ENCODE measurements at places on chromosomes 2 and 18.

DNA sequence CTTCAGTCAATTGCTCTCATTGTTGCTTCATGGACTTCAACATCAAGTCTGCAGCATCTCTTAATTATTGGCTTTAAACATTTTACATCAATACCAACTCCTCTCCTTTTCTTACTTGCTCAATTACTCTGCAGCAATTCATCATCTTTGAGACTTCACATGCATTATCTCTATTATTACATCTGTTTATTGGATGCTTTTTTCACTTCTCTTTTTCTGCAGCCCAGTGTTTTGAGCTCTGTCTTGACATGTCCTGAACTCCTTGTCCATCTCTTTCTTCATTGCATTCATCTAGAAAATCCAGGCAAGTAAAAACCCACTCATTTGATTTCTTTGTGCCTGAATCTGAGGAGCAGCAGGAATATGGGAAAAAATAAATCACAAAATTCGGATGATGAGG is 647.9 kb downstream of the PLCL1 start:
- DNase-seq = no peak

DNA sequence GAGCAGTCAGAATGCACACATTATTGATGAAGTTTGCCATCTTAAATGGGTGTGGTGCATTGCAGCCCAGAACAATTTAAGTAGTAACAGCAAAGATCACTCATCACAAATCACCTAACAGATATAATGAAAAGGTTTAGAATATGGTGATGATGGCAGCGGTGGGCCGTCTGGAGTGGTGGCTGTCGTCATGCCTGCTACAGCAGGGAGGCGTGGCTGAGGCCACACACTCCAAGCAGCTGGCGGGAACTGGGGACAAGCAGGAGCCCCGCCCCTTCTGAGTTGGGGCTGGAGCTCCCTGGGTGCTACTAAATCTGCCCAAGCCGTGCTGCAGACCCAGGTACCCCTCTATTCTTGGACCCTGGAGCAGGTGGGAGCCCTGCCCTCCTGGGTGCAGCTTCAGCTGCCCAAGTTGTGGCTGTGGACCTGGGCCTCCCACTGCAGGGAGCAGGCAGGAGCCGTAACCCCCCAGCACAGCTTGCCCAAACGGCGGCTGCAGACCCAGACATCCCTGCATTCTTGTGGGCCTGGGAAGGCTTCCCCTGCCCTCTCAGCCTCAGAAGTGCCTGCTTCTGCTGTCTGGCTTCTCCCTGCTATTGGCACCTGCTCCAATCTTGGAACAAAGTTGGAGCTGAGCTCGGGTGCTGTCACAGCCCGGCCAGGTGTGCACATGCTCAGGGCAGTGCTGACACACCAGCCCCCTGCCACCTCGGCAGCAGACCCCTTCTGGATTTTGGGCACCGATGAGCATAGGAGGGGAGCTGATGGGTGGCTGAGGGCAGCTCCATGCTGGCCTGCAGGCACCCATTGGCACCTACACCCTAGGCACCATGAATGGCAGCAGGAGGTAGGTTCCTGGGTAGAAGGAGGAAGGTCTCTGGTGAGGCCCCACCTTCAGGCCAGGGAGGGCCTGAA is 149.3 kb downstream of the EHBP1 start:
- DNase-seq = no peak

GRCh38 chr2:6368281-6368680 is 497.4 kb downstream of the CMPK2 start:
- no peak for DNase-seq

DNA sequence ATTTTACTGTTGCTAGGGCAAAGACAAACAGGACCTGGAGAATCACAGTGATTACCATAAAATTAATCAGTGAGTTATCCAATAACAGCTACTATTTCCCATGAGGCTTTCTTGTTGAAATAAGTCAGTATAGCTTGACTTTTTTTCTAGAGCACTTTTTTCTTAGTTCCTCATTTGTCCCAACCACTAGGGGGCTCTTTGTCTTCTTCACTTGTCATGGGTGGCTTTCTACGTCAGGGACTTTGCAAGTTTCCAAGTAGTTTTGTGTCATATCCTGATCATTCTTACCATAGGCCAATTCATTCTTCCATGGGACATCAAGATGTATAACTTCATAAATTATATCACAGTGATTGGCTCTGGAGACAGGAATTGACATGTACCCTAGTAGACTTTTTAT is 1019.6 kb upstream of the PIK3C3 start:
- DNase-seq = peak; percentile 31

DNA sequence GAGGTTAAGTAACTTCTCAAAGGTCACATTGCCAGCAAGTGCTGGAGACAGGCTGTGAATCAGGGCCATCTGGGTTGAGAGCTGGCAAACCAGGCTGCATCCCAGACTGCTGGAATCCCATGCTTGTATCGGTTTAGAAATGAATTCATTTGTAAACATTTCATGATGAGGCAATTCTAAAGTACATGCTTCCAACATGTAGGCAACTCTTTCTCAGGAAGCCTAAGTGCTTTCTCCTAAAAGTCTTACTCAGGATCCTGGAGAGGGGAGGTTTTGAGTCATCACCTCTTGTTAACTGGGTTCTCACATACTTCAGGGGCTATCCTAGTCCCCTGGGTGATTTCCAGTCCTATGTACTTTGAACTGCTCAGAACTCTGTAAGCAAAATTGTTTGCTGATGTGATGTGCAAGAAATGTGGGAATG is 416.5 kb downstream of the MEIS1 start:
- peak; percentile 58 for DNase-seq

GRCh38 chr2:70806013-70806412 is 14.4 kb downstream of the CLEC4F start:
- no peak for DNase-seq

DNA sequence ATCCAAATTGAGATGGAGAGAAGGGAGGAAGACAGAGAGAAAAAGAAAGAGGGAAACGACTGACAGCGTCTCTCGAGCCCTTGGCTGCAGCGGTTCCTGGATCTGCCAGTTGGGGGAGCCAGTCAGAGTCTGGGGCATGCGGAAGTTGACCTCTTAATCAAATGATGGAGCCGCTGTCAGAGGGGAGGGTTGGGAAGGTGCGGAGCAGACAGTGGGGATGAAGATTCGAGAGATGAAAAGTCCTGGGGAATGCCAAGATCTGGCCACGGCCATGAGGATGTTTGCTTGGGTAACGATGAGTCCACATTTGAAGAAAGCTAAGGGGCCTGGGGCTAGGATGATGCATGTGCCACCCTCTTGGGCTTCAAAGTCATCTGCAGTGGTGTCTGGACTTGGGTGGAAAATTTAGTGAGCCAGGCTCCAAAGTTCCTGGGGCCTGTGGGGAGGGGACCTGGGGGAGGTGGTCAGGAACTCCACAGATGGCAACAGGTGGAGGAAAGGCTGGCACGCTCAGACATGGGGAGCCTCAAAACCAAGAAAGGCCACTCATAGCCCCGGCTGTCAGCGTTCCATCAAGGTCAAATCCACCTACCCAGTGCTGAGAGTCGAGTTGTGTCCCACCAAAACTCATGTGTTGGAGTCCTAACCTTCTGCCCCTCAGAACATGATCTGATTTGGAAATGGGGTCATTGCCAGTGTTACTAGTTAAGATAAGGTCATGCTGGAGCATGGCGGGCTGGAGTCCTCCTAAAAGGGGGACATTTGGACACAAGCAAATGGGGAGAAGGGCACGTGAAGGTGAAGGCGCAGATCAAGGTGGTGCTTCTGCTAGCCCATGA is 200.1 kb downstream of the NDUFA10 start:
- no peak for DNase-seq

DNA sequence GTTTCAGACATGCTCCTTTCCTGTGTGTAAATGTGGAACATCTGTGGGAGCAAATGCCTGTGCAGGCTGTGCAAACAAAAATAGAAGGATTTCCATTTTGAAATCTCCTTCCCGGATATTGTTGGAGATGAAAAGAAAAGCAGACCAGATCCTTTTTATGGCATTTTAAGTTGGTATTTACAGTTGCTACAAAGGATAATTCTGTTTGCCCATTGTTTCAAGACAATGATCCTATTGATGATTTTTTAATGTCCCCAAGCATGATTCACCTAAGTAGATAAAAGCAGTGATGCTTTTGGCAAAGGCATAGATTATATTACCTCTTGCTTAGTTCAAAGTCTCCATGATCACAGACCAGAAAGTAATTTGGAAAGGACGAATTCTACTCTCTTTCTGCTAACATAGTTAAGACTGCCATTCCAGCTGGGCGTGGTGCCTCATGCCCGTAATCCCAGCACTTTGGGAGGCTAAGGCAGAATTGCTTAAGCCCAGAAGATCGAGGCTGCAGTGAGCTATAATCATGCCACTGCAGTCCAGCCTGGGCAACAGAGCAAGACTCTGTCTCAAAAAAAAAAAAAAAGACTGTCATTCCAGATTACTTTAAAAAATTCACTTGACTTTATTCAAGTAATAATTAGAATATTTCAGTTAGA is 209.6 kb upstream of the SLC39A10 start:
- no peak for DNase-seq

DNA sequence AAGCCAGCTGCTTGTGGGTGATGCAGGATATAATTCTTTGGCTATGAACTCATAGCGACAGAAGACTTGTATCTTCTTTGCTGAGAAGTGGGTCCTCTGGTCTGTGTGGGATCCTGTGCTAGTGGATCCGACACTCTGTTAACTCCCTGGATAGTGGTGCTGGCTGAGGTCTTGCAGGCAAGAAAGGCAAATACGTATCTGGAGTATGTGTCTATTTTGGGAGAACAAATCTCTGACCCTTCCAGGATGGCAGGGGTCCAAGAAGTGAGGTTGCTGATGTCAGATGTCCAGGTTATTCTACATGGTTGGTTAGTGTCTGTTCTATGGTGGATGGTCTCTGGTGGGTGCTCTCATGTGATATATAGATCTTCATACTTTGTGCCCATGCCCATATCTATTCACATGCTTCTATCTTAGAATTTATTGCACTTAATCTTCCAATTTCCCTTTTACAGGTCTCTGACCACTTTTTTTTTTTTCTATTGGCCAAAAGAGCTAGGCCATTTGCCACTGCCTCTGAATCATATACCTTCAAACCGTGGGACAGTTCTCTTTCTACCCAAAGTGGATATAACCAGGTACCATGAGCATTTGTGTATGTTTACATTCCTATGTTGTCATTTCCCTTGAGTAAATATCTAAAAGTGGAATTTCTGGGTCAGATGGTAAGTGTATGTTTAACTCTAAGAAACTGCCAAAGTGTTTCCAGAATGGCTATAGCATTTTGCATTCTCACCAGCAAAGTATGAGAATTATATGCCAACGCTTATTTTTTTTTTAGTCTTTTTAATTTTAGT is 45.1 kb upstream of the RBMS1 start:
- no peak for DNase-seq

DNA sequence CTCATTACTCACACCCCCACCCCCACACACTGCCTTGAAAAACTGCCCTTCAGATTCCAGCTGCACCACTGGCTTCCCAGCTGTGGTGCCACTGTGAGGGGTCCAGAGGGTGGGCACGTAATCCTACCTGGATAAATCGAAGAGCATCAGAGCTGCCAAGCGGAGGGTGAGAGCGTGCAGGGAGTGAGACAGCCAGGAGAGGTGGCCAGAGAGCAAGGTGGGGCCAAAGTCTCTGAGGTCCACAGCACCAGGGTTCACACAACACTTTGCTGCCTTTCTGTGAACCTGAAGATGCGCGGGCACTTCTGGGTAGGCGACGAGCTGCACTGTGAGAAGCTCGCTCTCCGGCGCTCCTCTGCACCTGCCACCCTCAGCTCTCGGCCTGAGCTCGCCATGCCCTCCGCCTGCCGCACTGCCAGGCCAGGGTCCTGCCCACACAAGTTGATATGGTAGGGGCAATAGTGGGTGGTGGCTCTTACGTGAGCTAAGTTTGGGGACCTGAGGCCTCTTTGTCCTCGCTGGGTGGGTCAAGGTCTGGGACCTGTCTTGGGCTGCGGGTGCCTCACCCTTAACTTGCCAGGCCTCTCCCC is 83.9 kb downstream of the MARCO start:
- no peak for DNase-seq

DNA sequence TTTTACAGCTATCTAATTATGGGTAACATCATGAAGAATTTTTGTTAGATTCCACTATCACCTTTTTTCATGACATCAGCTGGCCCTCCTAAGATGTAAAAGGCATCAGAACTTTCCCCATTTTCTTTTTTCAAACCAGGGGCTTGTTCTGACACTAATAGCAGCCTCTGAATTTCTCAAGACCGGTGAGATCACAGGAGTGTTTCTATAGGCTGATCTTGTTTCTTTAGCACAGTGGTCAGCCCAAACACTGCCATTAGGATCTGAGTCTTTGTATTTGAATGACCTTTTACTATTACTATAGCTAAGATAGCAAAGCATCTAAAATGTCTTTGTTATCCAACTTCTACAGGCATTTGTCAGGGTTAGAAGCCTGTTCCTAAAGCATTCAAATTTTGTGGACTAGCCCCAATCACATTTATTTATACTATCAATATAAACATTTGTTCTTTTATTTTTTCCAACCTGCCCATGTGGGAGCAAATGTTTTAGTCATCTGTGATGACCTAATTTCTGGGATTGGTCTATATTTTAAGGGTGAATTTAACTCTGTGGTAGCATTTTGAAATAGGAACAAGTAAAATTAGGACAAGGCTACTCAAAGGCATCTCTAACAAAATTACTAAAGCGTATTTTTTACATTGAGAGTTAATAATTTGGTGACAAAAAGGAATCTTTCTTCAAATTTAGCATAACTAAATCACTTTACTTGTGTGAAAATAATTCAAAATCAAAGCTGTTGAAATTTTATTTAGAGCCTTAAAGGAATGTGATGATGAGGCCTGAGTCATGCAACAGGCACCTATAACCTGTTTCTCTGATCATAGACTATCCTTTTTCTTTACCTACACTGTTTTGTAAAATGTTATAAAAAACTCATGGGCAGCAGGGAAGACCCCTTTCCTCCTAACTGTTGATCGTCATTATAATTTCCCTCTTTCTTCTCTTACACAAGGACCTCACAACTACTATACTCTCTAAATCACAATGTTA is 39.3 kb downstream of the ZAP70 start:
- DNase-seq = no peak

DNA sequence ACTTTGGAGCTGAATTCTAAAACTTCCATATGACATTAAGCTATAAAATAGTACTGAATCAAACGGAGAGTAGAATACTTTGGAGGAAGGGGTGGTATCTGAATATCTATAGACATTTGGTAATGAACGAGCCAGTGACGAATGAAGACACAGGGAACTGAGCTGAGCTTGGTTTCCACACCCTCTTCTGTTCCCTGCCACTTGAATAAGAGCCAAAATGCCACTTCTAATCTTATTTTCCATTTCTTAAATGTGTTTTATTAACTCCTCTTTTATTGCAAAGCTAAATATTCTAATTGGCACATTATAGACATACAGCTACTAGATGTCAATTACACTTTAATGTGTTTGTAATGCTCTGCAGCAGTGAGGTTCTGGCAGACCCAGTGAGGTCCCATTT is 76.1 kb downstream of the AFF3 start:
- no peak for DNase-seq

Measured in H4 (cell line).